ENCODE measurements at places on chromosomes 5 and 9.

GRCh38 chr5:151126199-151126645, 31.4 kb downstream of the ANXA6 start:
- DNase-seq = peak; percentile 36

- no peak for DNase-seq
These were observed 999.6 kb upstream of the DMAC1 start for GRCh38 chr9:8799206-8799605.

GRCh38 chr5:79512049-79512448, 1.9 kb downstream of the HOMER1 start:
- DNase-seq = no peak

DNA sequence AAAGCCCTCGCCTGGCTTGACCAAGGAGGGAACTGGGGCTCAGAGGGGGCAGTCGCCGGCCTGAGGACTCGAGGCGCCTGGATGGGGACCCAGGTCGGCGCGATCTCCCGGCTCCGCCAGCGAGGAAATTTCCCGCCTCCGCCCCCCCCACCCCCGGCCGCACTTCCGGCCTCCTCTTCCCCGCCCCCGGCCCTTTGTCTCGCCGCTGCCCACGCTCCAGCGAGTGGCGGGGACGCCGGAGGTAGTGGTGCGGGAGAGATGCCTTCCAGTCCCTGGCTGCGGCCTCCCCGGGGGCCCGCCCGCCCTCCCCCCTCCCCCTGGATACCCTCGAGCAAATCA, 448 bp upstream of the GPRIN1 start:
- no peak for DNase-seq

DNA sequence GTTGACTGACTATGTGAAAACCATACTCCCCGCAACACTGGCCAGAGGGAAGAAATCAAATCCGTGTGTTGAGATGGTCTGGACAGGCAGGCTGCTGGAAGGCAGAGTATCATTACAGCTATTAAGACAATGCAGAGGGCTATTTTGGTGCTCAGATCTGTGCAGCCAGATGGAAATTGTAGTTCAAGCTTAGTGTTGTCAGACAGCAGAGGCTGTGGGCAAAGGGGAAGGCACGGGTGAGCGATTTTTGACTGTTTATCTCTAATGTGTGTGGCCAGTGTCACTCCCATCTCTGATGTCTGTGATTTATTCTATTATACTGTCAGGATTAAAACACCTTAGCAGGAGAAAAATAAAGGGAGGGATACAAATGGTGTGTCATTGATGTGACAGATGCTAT, 984.4 kb upstream of the WWC1 start:
- DNase-seq = no peak

- peak; percentile 8 for DNase-seq
These were observed 133.0 kb upstream of the TUT7 start for GRCh38 chr9:86486891-86487837.

DNA sequence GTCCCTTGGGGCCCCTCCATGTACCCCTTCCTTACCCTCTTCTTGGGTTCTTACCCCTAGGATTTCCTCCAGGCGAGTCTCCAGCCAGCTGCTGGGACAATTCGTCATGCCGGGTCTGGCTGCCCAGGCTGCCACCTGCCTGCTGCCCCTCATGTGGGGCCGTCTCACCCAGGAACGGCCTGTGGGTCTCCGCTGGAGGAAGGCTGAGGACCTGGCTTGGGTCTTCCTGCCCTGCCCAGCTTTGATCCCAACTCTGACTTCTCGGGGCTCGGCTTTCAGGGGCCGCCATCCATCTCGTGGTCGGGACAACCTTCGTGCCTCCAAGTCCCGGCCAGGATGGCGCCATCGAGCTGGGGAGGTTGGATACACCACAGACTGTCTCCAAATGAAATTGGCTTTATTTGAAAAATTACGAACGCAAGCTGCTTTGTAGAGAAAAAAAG, 38.1 kb downstream of the HMCN2 start:
- DNase-seq = no peak

DNA sequence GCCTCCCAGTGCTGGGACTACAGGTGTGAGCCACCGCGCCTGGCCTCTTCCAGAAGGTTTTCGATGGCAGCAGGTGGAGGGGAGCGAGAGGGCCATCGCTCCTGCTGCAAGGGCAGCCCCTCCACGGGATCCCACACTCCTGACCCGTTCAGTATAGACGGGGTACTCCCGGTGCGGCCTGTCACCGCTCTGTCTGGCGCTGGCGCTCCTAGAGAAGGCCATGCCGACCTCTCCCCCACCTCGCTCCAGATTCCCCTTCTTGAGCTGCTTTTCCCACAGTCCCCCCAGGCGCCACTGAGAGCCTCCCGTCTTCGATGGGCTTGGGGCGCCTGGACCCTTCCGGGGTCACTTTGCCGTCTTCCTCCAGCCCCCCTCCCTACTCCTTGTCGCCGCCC, 4.3 kb upstream of the SQSTM1 start:
- no peak for DNase-seq

- DNase-seq = no peak
These were observed 811.7 kb upstream of the WWC1 start for GRCh38 chr5:167479779-167480178.

- no peak for DNase-seq
These were observed 227.9 kb downstream of the BNC2 start for GRCh38 chr9:16642421-16643109.

DNA sequence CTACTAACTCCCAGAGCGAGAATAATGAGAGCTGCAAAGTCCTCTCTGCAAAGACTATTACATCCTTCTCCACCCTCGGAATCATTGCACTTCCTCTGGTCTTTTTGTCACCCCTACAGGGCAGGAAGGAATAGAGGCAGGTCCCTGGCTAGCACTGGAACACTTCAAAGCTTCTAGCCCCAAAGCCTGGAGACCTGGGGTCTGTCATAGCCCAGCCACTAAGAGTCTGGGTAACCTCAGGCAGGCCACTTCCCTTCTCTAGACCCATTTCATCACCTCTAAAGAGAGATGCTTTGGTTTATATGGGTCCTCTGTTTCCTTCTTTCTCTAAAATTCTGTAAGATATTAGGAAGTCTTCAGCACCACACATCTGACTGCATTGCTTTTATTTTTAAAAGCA, 6.7 kb downstream of the ADRB2 start:
- no peak for DNase-seq

- no peak for DNase-seq
These were observed 1.6 kb downstream of the ACSL6 start for GRCh38 chr5:132009706-132010405.

- DNase-seq = peak; percentile 32
These were observed 2.8 kb downstream of the NR3C1 start for GRCh38 chr5:143400541-143401226.

- DNase-seq = no peak
These were observed 110.7 kb downstream of the TLE1 start for GRCh38 chr9:81578606-81579005.

- peak; percentile 28 for DNase-seq
These were observed 910 bp downstream of the TRIM14 start for GRCh38 chr9:98117984-98118639.

GRCh38 chr5:35924122-35924949, 14.1 kb downstream of the CAPSL start:
- DNase-seq = no peak

GRCh38 chr5:137279521-137280231, 219.4 kb downstream of the SPOCK1 start:
- peak; percentile 14 for DNase-seq

GRCh38 chr5:1380011-1380817, 35.3 kb upstream of the CLPTM1L start:
- peak; percentile 32 for DNase-seq

DNA sequence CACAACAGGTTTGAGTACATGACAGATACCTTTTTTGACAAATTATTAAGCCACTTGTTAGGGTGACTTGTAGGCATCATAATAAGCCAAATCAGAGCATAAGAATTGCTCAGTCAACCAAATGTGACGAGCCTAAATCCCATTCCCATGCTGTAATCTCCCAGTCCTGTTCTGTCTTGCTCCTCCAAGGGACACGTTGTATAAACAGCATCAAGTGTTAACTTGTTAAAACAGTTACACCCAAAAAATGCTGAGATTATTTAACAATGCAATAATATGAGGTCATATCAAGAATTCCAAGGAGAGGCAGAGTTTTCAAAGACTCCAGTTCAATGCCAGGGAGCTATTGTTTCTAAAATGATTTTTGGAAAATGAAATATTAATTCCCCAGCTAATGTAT, 76.2 kb downstream of the SH3TC2 start:
- no peak for DNase-seq

DNA sequence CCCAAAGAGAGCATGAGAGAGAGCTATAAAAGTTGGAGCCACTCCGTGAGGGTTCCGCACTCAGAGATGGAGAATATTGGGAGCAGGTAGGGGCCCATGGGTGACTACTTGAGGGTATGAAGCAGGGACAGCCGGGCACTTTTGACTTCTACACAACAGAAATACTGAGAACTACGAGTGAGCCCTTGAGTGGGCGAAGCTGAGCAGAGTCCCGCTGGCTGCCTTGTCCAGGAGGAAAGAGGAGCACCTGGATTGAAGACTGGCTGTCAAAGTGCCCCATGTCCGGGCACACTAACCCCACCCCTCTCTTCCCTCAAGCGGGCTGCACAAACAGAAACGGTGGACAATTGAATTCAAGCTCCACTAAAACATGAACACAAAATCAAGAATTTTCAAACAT, 33.6 kb downstream of the FYB1 start:
- DNase-seq = no peak

- no peak for DNase-seq
These were observed 7.5 kb upstream of the CCDC180 start for GRCh38 chr9:97299809-97300414.

DNA sequence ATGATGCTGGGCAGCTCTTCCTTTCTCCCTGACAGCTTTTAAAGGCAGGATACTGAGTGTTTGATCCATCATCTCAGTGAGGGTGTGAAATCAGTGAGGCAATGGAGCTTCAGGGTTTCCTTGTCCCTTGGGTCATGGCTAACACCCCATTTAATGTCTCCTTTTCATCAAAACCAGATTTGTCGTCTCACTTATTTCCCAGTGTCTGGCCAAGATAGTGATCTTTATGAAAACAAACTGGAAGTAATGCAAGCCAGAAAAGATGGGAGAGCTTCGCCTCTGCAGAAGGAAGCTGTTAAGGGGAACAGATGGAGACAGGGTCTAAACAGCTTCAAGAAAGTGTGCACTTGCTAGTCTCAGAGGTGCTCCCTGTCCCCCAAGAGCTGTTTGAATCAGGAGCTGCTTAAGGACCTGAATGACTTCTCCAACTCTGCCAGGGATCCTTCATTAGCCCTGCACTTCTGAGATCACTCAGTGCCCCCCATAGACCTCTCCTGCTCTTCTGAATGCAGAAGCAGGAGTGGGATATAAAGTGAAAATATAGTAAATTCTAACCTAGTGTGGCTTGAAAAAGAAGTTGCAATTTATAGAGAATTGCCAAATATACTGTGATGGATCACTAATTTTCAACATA, 96.1 kb downstream of the F2RL2 start:
- no peak for DNase-seq

GRCh38 chr5:91038180-91038808, 344.8 kb downstream of the ARRDC3 start:
- no peak for DNase-seq

GRCh38 chr5:17443333-17444130, 54.5 kb upstream of the TAF11L2 start:
- DNase-seq = no peak

GRCh38 chr9:92501671-92502393, 19.5 kb upstream of the ASPN start:
- peak; percentile 49 for DNase-seq

DNA sequence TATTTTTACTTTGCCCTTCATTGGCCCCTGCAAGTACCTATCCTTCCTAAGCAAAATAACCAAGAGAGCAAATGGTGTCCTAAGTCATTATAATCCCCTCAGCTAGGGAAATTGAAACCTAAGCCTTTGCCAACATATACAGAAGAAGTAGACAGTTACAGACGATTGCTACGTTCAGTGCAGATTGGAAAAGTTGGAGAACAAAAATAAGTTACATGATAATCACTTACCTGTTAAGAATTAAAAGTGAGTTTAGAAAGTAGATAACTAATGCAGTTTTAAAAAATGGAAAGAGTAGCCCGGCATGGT, 244.8 kb downstream of the MPDZ start:
- DNase-seq = peak; percentile 51

- no peak for DNase-seq
These were observed 19.0 kb downstream of the TMEM8B start for GRCh38 chr9:35847792-35848572.

GRCh38 chr5:14424011-14424685, 157.4 kb upstream of the OTULINL start:
- DNase-seq = no peak

DNA sequence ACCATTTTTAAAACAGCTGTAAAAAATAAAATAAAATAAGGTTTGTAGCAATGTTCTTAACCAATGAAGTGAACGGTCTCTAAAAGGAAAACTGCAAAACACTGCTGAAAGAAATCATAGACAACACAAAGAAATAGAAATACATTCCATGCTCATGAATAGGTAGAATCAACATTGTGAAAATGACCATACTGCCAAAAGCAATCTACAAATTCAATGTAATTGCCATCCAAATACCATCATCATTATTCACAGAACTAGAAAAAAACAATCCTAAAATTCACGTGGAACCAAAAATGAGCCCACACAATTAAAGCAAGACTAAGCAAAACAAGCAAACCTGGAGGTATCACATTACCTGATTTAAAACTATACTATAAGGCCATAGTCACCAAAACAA, 67.6 kb upstream of the RGMB start:
- no peak for DNase-seq

DNA sequence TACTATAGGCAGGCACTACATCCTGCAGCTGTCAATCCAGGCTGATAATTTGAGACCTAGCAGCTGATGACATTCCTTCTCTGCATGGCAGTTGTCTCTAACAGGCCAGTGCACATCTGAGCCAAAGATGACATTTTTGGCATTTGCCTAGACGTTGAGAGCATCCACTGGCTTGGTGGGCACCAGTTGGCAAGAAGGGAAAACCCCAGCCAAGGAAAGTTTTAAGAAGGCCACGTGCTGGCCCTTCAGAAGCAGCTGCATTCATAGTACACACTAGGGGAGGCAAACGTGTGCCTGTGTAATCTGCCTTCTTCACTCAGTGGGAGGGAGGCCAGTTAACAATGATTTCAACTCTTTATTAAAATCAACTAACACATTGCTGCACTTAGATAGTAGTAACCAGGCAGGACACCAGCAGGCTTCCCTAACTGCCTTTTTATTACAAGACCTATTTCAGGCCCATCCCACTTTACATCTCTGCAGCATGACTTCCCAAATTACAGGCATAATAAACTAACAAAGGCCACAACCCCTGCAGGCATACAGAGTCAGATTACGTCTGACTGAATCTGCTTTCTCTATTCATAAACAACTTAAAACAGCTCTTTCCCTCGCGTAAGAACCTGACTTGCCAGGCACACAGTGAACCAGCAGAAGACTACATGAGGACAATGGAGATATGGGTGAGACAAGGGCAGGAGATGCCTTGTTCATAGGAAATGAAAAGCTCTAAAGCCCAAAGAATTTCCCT, 576.3 kb downstream of the PDE4D start:
- no peak for DNase-seq

DNA sequence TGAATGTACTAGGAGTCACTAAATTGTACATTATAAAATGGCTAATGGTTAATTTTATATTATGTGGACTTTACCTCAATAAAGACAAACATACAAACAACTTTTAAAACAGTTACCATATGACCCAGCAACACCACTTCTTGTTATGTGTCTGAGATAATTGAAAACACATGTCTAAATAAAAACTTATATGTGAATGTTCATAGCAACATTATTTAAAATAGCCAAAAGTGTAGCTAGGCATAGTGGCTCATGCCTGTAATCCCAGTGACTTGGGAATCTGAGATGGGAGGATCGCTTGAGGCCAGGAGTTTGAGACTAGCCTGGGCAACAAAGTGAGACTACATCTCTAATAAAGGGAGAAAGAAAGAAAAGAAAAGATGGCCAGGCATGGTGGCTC, 22.9 kb downstream of the SLC35A4 start:
- no peak for DNase-seq
